ENCODE measurements at places on chromosomes 5 and 9. TPM values are rescaled to one million over a fixed set of nuclear protein-coding genes. Genes with fewer than 3 reads are reported as not detected.

DNA sequence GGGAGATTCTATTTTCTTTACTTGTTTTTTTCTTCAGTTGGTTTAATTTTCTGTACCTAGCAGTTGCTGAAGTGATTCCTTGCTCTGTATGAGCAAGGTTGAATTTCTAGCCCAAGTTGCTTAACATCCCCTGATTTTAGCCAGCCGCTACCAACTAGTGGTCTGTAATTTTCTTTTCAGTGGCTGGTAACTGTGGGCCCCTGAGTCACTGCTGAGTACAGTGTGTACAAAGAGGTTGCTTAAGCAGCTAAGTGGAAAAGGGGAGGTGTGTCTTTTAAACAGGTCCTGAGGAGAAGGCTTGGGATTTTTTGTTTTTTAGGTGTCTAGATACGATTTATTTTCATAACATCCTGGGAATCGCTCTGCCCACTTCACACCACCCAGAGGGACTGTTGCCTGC lies 254.7 kb downstream of the NR3C1 start:
- peak; percentile 84 for DNase-seq

GRCh38 chr9:90774071-90774470 lies 27.5 kb upstream of the SYK start:
- DNase-seq, result no peak

GRCh38 chr9:107175041-107175440 lies 108.0 kb upstream of the RAD23B start:
- DNase-seq, result peak; percentile 80

DNA sequence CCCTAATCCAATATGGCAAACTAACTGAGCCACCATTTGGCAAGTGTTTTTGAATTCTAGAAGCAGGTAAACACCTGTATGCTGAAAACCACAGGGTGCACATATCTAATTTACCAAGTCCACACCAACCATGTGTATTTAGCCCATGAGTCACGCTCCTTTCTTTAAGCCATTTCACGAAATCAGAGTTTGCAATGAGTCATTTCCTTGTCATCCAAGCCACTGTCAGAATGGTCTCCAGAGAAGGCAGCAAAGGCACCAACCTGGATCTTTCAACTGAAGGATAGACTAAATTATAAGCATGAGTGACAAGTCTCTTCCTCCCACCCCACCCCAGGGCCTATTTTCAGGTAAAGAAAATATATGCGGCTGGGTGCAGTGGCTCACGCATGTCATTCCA lies 110.0 kb downstream of the PAX5 start:
- peak; percentile 94 for DNase-seq

DNA sequence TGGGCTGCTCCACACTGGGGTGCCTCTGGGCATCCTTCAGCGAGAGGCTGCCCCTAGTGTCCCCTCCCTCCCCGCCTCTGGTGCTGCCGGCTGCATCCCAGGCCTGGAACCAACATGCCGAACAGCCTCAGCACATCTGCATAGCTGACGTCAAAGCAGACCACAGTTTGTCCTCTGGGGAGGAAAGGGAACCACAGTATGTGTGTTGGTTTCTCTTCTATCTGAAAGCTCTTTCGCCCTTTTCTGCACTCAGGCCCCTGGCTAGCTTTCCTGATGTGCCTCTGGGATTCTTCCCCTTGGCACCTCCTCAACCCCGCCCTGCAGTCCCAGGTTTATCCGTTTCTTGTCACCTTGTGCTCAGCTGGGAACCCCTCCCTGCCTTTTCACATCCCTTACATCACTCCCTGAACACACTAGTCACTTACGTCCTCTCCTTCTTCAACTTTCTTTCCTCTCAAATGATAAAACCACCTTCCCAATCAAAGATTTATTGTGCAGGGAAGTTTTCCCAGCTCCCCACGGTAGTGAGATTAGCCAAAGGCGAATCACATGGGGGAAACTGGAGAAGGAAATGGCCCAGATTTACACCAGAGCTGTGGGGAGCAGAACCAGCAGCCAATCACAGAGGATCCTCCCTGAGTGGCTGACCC lies 35.5 kb upstream of the B4GALT1 start:
- DNase-seq, result peak; percentile 47

Gene SHLD3
- polyA plus RNA-seq, result 2.3 TPM

Gene THBS4
- 0.74 TPM for polyA plus RNA-seq

Gene F2RL1
- polyA plus RNA-seq, result 1.6 TPM

Gene SHISAL2B
- polyA plus RNA-seq, result not detected

Gene P4HA2
- polyA plus RNA-seq, result 353 TPM
